ENCODE measurements at places on chromosomes 16 and 17. TPM values are rescaled to one million over a fixed set of nuclear protein-coding genes. Genes with fewer than 3 reads are reported as not detected.

Gene CCDC154
- 0.14 TPM for total RNA-seq

Gene B9D1
- 63.6 TPM for total RNA-seq

Gene SYCE1L
- total RNA-seq, result 0.46 TPM

Gene TNFRSF17
- not detected for total RNA-seq

Gene KRT40
- not detected for total RNA-seq

Gene RTN4RL1
- total RNA-seq, result 0.09 TPM

Gene SLC5A10
- total RNA-seq, result under 0.01 TPM

Gene TBC1D3D
- total RNA-seq, result not detected

Gene SPNS2
- 3.7 TPM for total RNA-seq

Gene EMP2
- 16.1 TPM for total RNA-seq

Gene FMNL1
- total RNA-seq, result 7.9 TPM

Gene LIG3
- 28.3 TPM for total RNA-seq

Gene ASPHD1
- total RNA-seq, result 7.3 TPM
